ENCODE measurements at places on chromosomes 2 and 18.

- DNase-seq = no peak
These were observed 217.6 kb downstream of the ANKRD30B start for GRCh38 chr18:14965553-14965952.

DNA sequence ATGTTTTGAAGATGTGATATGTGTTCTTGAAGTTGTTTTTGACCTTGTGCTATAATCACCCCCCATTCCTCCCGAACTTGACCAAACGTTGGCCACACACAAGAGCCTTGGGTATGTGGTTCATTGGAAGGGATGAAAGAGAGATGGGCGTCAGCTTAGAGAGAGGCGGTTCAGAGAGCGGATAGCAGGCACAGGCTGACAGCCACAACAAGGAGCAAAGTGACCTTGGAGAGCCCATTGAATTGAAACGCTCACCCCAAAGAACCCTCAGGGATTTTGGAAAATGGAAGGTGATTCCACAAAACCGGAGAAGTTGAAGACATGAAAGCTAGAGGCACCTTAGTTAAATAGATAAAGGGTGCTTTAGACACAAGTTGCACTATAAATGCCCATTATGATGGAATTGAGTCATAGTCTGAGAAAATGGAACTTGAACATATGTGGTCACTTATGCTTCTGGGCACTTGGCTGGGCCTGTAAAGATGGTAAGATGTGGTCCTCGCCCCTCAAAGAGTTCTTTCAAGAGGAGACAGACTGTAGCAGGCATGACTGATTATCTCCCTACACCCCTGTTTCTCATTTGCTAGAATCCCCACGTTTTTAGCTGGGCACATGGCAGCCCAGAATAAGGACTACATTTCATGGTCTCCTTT is 188.5 kb upstream of the HAAO start:
- no peak for DNase-seq

GRCh38 chr2:28754321-28754720 is 2.7 kb downstream of the PPP1CB start:
- DNase-seq = no peak

DNA sequence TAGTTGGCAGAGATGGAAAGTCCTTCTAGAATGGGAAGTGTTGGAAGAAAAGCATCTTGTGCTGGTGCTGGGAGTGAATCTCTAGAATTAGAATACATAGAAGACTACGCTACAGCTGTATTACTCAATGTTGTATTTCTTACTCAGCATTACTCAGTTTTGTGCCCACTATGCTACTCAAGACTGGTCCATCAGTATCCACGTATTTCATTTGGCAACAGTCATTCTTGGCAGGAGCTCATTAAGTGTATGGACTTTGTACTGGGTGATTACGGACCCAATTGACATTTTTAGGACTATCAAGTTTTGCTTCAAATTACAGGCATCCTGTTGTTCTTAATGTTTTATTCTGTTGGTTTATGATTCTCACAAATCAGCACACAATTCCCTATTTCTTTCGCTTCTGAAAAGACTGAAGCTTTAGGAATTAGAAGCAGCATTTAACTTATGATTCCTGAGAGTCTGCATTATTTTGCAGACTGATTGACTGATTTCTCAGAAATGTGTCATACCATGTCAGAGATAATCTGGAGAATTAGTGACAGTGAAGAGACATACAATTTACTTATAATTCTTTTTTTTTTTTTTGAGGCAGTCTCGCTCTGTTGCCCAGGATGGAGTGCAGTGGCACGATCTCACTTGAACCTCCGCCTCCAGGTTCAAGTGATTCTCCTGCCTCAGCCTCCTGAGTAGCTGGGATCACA is 136.9 kb downstream of the MYO3B start:
- no peak for DNase-seq

DNA sequence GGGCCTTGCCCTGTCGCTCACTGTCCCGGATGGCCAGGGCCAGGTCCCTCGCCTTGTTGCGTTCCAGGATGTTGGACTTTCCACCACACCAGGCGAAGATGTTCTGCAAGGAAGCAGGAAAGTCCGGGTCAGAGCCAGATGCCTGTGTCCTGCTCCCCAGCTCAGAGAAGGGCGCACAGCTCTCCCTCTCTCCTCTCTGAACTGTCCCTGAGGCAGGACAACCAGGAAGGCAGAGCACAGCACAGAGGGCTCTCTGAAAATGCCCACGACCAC is 11.0 kb downstream of the CAPG start:
- DNase-seq = no peak

DNA sequence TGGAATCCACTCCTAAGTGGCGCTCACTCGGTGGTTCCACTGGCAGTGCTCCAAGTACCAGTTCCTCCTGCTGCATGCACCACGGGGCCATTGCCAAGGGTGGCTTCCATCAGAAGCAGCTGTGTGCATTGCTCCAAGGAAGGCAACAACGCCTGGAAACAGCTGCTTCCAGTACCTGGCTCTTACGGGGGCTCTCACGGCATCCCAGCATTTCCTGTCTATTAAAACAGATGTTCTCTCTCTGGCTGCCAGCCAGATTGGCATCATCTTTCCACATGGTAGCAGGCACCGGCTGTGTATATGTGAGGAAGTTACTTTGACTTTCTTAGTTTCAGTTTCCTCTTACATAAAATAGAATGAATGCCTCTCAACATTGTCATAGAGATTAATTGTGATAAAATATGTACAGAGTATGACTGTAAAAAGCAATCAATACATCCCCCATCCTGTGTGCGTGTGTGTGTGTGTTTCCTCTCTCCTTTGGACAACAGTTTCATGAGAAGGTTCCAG is 84.9 kb downstream of the CMPK2 start:
- no peak for DNase-seq

DNA sequence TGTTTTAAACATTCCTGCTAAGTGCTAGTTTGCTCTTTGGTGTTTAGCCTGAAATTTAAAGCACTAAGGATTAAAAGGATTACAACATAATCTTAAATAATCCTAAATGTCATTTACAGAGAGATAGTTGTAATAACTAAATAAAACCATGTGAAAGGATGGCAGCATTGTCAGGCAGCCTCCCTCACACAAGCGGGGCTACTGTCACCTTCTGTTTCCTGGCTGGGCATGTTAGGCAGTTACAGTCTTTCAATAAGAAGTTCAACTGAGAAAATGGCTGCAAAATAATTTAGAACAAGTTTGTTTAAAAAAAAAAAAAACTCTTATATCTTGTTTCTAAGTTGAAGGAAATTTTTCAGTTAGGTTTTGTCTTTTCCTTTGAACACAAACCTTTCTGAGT is 124.9 kb downstream of the ARHGAP15 start:
- DNase-seq = no peak

GRCh38 chr2:62524293-62524941 is 18.4 kb upstream of the TMEM17 start:
- DNase-seq = no peak

DNA sequence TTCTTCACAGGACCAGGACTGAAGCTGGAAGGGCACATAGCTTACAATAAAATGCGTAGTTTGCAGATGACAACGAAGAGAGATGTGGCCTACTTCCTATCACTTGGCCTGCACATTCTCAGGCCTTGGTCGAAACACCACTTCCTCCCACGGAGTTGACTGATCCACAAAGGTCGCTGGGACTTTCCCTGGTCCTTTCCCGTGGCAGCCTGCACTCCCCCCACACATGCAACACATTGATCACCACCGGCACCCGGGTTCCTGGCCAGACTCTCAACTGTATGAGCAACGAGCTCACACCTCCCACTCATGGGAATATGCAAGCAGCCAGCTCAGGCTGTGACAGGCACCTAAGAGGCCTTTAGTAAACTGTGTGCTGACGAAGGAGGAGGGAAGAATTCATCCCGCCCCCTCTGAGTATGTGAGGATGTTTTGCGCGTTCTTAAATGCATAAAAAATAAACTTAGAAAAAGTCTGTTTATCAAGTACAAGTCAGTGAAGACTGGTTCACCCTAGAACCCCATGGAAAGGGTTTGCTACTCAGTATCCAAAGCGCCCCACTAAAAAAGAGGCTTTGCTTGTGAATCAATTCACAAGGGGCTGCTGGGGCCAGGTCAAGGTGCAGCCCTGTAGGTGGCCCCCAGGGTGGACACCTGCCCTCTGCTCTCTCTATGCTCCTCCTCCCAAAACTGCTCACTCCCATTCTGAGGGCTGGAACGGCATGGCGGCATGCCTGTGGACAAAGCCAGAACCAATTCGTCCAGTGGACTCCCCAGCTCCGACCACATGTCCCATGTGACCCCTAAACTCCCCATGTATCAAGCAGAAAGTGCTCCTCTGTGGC is 154.3 kb downstream of the EIPR1 start:
- DNase-seq = peak; percentile 68

GRCh38 chr2:236363711-236364277 is 99.6 kb upstream of the ASB18 start:
- DNase-seq = no peak

DNA sequence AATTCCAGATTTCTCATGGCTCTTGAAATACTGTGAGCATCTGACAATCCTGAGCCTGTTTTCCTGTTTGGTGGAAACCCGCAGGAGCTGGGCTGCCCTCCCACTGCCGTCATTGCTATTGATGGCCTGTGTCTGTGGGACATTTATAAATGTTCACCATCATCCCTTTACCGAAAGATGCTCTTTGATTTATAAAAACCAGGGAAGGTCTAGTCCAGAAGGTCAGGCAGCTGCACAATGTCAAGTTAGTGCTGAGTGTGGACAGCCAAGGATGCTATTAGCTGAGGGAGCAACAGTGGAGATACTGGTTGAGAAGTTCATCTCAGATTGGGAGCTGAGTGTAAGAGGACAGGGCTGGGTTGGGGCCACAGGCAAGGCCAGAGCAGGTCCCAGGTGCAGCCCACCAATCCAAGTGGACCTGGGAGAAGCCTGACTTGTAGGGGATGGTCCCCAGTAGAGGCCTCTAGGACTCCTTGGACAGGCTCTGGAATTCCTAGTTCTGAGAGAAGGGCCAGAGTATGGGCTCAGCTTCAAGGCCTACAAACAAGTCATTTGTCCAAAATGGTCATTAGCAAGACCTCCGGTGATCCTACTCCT is 55.1 kb downstream of the COPS8 start:
- DNase-seq = no peak

DNA sequence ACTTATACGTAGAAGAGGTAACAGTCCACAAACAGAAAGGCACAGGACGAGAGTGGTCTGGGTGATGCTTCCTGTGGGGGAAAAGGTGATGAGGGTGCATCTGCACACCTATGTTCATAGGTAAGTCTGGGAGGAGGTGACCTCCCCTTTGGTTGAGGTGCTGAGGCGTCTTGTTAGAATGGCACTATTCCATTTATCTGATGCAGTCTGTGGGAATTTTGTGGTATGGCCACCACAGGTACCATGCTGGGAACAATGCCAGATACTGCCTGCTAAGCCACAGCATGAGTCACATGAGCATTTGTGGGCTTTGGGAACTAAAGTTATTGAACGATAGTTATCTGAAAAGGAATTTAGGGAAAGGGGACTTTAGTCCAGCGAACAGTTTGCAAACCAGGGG is 27.9 kb downstream of the IL37 start:
- DNase-seq = no peak

DNA sequence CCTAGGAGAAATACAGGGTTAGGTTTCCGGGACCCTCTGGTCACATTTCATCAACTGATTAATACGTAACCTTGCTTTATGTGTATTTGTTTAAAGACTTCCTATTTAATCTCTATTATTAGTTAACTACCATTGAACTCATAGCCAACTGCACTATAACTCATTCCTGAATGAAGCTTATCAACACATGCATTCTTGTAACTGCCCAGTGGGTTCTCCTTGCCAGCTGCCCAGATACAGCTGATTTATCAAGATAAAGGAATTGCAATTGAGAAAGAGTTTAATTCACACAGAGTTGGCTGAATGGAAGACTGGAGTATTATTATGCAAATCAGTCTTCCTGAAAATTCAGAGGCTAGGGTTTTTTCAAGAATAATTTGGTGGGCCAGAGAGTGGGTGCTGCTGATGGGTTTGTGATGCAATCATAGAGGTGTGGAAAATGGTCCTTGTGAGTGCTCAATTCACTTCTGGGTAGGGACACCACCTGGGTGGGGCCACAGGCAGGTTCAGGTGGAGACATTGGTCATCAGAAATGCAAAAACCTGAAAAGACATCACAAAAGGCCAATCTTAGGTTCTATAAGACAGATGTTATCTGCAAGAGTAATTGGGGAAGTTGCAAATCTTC is 21.1 kb upstream of the NOSTRIN start:
- DNase-seq = no peak

GRCh38 chr18:43794363-43794762 is 517.1 kb upstream of the SYT4 start:
- DNase-seq = no peak

DNA sequence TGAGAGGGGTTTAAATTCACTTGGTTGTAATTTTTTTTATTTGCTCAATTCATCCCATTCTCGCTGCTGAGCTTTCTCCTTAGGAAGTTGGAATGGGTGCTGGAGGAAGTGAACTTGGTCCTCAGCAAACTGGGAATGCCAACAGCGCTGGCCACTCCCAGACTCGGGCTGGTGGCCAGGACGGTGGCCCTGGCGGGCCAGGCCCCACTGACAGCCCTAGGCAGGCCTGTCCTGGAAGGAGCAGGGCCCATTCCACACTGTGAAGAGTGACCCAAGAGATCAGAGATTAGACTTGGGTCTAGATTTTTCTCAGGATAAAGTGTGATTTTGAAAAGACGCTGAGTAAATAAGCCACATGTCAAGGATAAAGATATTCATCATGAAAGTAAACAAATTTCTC is 132.7 kb downstream of the HDAC4 start:
- no peak for DNase-seq

- DNase-seq = no peak
These were observed 14.6 kb upstream of the NT5DC4 start for GRCh38 chr2:112706170-112706664.

- no peak for DNase-seq
These were observed 744.3 kb upstream of the ACVR2A start for GRCh38 chr2:147100406-147101035.

DNA sequence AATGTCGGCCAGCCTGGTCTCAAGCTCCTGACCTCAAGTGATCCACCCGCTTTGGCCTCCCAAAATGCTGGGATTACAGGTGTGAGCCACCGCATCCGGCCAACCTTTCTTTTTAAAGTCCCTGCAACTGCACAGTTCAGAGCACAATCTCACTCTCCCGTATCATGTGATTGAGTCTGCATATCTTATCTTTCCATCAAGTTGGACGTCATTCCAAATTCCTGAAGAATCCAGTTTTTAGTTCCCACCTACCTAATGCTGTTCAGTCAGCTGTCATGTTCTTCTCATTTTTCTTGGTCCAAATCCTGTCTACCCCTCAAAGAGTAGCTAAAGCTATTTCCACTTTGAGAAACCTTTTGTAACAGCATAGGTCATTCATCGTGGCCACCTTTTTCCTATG is 110.8 kb upstream of the FBXO11 start:
- no peak for DNase-seq

DNA sequence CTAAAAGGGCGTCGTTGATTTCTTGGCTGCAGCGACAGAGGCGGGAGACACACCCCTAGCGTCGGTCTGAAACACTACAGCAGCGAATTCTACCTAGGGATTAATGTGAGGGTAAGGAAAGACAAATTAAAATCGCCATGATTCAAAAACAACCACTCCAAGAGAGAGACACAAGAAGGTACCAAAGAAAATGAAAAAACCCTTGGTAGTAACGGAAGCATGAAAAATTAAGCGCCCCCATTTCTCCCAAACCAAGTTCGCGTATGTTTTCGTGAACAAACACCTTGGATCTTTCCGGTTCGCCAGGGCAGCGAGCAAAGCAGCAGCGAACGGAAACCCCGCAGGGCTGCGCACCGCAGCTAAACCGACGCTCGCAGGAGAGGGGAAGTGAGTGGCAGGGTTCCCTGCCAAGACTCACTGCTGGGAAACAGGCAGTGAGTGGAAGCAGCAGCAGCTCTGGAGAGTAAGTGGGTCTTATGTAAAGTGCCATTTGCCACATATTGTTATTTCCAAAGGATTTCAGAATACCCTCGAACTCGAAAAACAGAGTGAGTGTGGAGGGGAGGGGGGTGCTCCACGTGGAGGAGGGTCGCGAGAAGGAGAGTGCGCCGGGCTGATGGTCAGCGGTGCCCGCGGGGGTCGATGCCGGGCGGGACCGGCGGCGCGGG is 1.0 kb downstream of the PPP3R1 start:
- DNase-seq = peak; percentile 25

All from stimulated activated CD4-positive, alpha-beta T cell treated with anti-CD3 and anti-CD28 coated beads, TNF-alpha, amount 100 ng/mL, for 4 hours (primary cell).